ENCODE measurements at places on chromosomes 2 and 18.

- no peak for DNase-seq
Measured at GRCh38 chr2:165313509-165313908, 74.3 kb downstream of the SCN2A start.

- peak; percentile 64 for DNase-seq
Measured at GRCh38 chr2:240556553-240557100, 1.2 kb downstream of the ANKMY1 start.

DNA sequence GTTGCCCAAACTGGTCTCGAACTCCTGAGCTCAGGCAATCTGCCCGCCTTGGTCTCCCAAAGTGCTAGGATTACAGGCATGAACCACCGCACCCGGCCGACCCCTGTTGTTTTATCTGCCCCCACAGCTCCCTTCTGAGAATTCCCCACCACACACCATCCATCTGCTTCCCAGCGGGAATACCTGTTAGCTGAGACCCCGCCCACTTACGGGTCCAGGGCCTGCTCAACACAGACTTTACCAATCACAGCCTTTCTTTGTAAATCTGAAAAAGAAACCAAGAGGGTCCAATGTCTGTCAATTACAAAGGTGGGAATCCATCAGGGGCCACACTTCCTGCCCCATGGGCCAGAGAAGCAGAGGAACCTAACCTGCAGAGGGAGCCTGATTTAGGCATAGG, 14.2 kb upstream of the CABLES1 start:
- no peak for DNase-seq

DNA sequence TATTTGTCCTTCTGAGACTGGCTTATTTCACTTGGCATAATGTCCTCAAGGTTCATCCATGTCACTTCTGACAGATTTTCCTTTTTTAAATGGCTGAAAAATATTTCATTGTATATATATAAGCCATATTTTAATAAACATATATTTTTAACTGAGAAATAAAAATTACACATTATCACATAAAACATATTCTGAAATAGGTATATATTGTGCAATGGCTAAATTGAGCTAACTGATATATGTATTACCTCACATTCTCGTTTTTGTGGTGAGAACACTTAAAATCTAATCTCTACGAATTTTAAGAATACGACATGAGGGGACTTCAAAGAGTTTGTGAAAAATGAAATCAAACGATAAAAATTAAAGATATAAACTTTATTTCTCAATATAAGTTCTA, 25.7 kb upstream of the ZSWIM2 start:
- no peak for DNase-seq

- DNase-seq, result no peak
Measured at GRCh38 chr18:7737550-7737949, 170.4 kb downstream of the PTPRM start.

GRCh38 chr2:237715459-237715947, 83.1 kb upstream of the RBM44 start:
- DNase-seq, result no peak

- DNase-seq, result peak; percentile 95
Measured at GRCh38 chr2:120546048-120546864, 189.4 kb upstream of the GLI2 start.

DNA sequence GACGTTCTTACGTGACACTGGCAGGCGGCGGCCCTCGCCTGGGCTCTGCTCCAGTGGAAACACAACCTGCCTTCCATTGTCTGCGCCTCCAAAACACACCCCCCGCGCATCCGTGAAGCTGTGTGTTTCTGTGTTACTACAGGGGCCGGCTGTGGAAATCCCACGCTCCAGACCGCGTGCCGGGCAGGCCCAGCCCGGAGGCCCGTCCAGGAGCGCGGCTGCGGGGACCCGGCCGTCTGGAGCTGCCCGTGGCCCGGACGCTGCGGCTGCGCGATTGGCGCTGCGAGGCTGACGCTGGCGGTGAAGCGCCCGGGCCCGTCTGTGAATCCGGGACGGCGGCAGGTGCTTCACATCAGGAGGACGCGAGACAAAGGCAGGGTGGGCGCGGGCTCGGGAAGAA, 670.3 kb upstream of the SALL3 start:
- no peak for DNase-seq

DNA sequence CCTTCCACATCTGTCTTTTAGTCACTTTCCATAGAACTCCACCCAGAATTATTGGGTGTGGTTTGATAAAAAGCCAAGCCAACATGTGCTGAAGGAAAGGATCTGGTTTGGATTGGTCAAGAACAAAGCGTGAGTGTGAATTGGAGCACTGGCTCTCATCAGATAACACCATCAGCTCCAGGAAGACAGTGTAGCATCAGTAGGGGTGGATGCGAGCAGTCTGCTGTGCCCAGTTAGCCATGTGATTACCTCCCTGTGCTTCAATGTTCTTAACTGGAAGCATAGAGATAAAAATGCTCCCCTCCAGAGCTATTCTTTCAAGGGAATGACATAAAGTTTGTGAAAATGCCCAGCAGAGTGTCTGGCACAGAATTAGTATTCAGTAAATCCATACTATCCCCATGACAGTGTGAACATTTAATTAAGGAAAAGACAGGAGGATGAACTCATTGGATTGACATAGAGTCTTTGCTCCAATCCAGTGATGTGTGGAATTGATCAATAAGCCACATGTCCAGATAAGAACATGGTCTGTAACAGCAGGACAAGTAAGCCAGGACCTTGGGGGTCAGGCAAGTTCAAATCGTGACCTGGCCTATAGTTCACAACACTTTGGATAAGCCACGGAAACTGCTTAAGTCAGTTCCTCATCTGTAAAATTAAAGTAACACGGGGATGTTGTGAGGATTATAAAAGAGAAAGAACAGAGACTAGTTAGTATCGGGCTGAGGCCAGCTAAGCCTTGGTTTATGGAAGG, 68.0 kb downstream of the FAM124B start:
- DNase-seq, result no peak

DNA sequence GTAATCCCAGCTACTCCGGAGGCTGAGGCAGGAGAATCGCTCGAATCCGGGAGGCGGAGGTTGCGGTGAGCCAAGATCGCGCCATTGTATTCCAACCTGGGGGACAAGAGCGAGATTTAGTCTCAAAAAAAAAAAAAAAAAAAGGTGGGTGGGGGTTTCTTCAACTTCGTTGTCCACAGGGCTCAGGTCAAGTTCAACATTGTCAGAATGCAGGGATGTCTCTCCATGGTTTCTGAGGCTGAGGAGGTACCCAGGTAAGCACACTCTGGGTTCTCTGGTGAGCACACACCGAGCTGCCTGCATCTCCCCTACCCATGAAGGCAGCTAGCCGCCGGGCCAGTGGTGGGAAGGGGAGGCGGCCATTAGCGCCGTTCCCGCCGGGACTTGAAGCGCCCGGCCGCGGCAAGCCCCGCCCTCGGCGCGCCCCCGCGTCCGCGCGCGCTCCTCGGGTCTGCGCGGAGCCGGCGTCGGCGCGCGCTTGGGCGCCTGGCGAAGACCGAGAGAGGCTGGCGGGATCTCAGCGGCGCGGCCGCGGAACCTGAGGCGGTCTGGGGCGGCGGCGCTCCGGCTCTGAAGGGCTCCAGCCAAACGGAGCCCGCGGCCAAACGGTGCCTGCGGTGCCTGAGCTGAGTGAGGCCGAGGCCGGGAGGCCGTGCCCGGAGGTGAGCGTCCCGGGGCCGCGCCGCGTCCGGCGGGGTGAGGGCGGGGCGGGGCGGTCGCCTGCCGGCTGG, at the start of gene UBXN2A:
Gene UBXN2A (plus strand): TSS at position 477 of the 731 bp plus-strand sequence. CDS start 17,852 bp downstream, outside the sequence.
- peak; percentile 85 for DNase-seq

GRCh38 chr2:15912203-15912602, 28.1 kb upstream of the MYCN start:
- no peak for DNase-seq

GRCh38 chr2:149953627-149954026, 366.1 kb upstream of the MMADHC start:
- no peak for DNase-seq

DNA sequence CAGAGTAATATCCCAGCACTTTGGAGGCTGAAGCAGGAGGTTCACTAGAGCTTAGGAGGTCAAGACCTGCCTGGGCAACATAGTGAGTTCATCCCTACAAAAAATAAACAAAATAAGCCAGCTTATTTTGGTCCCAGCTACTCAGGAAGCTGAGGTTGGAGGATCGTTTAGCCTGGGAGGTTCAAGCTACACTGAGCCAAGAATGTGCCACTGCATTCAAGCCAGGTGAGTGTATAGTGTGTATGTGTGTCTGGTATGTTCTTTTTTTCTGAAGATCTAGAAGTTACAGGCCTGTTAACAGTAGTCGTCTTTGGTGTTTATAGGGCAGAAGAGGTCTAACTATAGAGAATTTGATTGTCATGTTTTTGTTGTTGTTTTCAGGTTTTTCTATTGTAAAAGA, 40.2 kb downstream of the ZC3H15 start:
- no peak for DNase-seq

DNA sequence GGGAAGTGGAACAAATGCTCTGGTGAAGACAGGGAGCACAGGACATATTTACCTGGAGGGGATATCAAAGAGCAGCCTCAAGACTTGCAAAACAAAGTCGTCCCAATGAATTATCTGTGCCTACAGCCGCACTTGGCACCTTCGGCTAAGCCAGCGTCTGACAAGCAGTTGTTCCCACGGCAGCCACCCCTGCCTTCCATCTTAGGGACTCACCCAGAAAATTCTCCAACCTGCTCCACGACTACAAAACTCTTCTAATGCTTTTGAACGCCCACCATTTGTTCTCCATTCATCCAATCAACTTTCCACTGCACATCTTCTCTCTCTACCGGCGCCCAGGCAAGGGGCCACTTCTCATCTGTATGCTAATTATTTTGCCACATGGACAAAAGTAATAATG, 7.0 kb downstream of the MYT1L start:
- DNase-seq, result no peak

DNA sequence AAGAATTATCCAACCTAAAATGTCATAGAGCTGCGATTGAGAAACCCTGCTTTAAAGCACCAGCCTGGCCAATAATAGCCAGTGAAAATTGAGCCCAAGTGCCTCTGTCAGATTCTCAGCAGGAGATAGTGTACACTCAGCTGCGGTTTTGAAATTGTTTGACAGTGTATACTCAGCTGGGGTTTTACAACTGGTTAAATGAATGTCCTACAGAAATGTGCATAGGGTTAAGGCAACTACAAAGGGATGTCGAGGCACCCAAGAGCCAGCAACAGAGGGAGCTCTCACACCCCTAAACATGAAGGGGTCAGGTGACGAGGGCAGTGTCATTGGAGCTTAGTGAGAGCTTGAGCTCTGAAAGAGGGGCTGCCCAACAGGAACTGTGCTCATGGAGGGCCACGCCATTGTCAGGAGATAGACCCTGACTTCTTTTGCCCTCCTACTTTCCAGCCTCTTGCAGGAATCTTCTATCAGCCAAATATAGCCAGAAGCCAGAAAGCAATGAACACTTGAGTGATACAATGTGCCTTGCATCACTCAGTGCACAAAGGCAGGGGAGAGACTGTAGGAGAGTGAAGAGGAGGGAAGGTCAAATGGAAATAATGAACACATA, 15.1 kb downstream of the ACTG2 start:
- DNase-seq, result peak; percentile 37

- no peak for DNase-seq
Measured at GRCh38 chr2:30503007-30503694, 56.1 kb downstream of the LCLAT1 start.

DNA sequence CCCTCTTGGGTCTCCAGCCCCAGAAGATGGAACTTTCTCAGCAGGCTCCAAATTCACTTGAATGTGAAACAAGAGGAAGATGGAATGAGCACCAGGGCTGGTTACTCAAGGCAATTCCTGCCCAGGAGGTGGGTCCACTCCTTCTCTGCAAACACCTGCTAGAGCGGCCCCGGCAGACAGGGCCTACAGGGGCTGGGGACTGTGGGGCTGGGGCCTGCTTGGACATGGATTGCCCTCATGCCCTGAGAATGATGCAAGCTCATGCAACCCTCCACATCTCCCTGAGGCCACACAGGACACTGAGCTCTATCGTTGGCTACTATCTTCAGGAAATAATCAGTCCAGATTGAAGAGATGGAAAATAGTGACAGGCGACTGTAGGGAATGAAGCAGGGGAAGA, 39.1 kb downstream of the TFCP2L1 start:
- DNase-seq, result no peak

Data from fibroblast of skin of back (primary cell).